Retina (tissue), 1 donor: ENCODE measurements at places on chromosomes 13 and 19.

DNA sequence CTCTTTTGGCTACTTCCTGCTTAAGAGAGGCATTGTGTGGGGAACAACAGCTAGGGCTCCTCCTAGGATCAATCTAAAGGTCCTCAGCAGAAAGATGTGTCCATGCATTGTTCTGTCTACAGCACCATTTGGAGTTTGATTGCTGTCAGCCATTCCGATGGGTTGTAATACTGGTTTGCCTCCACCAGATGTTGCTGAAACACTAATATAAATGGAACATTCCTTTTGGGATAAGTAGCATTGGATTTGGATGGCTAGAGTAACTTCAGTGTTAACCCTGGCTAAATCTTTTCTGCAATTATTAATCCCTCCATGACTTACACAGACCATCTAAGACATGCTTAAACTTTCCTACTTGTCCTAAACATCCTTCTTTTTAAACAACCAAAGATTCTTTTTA, 104.2 kb downstream of the TDRD3 start:
- no peak for DNase-seq

DNA sequence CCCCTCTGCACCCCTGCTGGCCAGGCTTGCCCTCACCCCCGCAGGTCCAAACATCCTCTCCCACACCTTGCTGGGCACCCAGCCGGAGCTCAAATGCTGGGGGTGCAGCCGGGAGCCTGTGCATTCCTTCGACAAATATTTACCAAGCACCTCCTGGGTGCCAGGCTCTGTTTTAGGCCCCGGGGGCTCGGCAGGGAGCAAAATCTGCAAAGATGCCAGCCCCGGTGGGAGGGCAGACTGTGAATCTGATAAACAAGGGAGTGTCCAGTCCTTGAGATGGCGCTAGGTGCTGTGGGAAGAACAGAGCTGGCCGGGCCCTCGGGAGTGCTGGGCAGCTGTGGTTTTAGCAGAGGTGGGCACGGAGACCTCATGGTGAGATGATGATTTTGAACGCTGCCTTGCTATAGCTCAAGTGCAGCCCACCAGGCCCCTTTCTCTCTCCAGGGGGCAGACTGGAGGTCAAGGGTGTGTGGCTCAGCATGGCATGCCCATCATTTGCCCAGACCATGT, 10.6 kb downstream of the NFIX start:
- no peak for DNase-seq

GRCh38 chr13:97692628-97693027, 258.7 kb downstream of the RAP2A start:
- no peak for DNase-seq

- DNase-seq = peak; percentile 55
These were observed 26.3 kb downstream of the DCAF15 start for GRCh38 chr19:13978351-13979243.

DNA sequence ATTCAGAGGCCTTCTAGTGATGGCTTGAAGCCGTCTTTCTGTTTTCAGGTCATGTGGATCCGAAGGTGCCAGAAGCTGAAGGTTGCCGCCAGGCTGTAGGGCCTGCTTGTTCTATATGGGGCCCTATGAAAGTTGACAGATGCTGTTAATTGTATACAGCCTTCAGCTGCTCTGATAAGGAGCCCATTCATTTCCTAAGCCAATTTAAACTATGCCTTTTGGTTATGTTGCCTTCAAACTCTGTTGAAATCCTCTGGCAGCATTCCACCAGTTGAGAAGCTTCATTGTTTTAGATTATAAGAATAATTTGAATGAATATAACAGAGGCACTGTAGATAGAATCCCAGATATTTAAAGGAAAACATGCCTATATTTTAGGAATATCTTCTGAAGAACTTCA, 34.4 kb downstream of the RAP2A start:
- DNase-seq = no peak

GRCh38 chr13:91546900-91547299, 148.5 kb downstream of the GPC5 start:
- DNase-seq = no peak

- DNase-seq = peak; percentile 80
These were observed 20.5 kb downstream of the CYTH2 start for GRCh38 chr19:48489608-48490216.

DNA sequence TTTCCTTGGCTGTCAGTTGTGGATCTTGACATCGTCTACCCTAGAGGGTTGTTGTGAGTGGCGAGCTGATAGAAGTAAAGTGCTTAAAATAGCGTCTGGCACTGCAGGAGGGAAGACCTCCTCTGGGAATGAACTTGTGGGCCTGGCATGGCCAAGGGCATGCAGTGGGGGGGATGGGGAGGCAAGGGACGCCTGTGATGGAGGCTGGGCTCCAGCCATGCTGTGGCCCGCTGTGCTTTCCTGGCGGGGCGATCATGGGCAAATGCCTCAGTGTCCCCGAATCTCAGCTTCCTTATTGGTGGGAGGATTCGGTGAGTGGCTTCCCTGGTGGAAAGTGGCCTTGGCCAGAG, 10.7 kb downstream of the CARM1 start:
- no peak for DNase-seq

DNA sequence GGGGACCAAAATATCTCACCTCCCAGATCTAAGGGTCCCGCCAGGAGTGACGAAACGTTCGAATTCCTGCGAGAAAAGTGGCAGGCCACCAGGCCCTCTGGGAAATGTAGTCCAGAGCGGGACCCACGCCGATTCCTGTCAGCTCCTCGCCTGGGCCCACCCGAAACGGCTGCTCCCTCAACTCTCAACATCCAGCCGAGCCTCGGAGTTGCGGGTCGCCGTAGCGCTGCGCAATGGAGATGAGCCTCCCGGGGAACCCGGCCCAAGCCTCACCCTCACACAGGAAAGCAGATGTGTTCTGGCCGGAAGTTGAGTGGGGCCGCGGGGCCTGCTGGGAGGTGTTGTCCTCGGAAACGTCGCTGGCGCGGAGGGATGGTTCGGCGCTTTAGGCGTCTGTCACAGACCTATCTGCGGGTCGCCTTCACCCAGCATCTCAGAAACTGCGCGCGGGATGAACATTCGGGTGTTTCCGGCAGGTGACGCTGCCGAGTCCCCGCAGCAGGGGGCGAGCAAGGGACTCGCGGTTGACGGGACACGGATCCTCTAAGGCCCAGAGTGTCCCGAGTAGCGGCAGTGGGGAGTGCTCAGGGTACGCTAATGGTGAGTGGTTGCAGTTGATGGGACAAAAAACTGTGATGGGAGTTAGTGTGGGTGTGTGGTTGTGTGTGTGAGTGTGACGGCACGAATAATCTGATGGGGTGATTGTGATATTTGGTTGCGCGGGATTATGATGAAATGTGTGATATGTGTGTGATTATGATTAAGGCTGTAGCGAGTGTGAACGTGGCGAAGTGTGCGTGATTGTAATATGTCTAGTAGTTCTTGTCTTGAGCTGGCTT, at the start of the genes ZNF568 and ZNF829:
Gene ZNF568, plus strand, starts transcription at position 341 of the 839 bp plus-strand sequence. CDS start 6,439 bp downstream, outside the sequence.
Gene ZNF829, minus strand, starts transcription at position 300 of the 839 bp plus-strand sequence. CDS start 1,124 bp downstream, outside the sequence.
- peak; percentile 99 for DNase-seq

GRCh38 chr13:28622286-28622685, 36.6 kb upstream of the POMP start:
- no peak for DNase-seq

- DNase-seq = no peak
These were observed 27.9 kb downstream of the PLEKHJ1 start for GRCh38 chr19:2207991-2208860.

DNA sequence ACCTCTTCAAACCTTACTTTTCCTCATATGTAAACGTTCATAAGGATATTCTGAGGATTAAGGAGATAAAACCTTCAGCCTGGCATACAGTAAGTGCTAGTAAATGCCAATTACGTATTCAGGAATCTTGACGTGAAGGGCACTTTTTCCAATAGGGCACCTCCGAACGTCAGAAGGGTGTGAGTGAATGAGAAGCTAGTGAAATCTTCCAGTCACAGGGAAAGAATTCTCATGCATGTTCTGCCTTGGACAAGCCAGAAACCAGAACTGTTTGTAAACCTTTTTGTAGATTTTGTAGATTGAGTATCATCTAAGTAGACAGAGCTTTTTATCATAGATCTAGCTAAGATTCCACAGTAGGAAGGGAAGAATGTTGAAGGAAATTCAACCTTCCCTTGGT, 16.5 kb downstream of the DGKH start:
- no peak for DNase-seq

DNA sequence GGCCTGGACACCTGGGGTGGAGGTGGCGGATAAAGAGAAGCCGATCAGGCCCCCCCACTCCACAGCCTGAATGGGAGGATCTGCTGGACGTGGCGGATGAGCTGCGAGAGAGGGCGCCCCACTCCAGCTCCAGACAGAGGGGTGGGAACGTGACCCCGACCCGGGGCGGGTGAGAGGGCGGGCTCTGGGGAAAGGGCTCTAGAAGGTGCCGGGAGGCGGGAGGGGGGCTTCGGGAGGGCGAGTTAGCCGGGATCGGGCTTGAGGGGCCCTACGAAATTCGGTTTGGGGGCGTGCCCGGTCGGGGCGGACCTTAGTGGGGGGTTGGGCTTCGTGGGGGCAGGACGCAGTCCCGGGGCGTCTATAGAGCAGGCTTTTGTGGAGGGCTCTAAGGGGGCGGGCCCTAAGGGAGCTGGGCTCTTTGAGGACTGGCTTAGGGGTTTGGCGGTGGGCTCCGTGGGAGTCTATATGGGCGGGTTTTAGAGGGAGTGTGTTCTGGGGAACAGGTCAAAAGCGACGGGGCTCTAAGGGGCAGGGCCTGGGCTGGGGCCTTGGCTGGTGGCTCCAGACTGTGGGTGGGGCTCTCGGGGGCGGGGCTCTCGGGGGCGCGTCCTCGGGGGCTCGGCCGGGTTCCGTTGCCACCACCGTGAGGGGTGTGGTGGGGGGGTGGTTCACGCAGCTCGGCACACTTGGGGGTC, 4.1 kb upstream of the NANOS3 start:
- DNase-seq = no peak

- peak; percentile 27 for DNase-seq
These were observed 28.7 kb downstream of the ANKRD10 start for GRCh38 chr13:110885966-110886869.

DNA sequence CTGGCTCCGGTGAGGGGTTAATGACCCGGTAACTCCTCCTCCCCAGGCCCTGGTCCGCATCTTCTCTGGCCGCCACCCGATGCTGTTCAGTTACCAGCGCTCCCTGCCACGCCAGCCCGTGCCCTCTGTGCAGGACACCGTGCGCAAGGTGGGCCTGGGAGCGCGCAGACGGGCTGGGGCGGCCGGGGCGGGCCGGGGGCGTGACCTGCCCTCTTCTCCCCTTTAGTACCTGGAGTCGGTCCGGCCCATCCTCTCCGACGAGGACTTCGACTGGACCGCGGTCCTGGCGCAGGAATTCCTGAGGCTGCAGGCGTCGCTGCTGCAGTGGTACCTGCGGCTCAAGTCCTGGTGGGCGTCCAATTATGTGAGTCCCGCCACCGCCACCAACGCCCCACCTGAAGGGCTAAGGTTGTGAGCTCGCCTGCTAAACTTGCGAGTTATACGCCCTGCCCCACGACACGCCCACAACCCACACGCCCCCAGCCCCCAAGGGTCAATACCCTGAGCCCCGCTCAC, 10.4 kb downstream of the CPT1C start:
- no peak for DNase-seq

- peak; percentile 20 for DNase-seq
These were observed 5.1 kb downstream of the POU4F1 start for GRCh38 chr13:78598116-78598781.

DNA sequence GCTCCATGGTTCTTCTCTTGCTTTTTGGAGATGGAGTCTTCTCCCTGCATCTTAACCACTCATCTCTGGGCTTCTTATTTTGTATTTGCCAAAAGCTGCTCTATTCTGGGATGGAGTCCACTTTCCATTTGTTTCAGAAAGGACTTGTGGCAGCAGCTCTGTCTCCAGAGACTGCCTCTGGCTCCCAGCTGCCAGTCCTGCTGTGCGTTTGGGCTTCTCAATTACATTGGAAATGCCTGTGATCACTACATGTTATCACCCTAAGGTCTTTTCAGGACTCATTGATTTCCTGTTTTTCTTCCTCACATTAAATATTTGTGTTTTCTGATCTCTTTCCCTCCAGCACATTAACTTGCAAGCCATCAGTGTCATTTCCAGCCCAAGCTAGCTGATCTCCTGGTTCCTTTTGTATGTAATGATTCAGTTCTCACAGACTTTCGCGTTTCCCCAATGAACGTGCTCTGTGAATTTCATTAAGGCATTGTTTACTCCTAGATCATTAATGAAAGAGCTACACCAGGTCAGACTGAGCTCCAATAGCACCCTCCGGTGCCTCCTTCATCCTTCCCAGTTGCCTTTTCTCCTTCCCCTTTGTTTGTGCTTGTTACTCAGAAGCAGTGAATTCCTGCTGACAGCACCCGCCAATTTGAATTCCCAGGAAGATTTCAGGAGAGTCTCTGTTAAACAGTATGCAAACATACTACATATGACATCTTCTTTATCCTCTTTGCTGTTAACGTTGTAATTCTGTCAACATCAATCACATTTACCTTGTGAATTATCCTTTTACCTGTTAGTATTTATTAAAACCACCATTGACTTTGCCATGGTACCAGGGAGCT, 3.0 kb downstream of the CBY2 start:
- peak; percentile 40 for DNase-seq

GRCh38 chr13:71156550-71156949, 710.5 kb downstream of the DACH1 start:
- DNase-seq = no peak

DNA sequence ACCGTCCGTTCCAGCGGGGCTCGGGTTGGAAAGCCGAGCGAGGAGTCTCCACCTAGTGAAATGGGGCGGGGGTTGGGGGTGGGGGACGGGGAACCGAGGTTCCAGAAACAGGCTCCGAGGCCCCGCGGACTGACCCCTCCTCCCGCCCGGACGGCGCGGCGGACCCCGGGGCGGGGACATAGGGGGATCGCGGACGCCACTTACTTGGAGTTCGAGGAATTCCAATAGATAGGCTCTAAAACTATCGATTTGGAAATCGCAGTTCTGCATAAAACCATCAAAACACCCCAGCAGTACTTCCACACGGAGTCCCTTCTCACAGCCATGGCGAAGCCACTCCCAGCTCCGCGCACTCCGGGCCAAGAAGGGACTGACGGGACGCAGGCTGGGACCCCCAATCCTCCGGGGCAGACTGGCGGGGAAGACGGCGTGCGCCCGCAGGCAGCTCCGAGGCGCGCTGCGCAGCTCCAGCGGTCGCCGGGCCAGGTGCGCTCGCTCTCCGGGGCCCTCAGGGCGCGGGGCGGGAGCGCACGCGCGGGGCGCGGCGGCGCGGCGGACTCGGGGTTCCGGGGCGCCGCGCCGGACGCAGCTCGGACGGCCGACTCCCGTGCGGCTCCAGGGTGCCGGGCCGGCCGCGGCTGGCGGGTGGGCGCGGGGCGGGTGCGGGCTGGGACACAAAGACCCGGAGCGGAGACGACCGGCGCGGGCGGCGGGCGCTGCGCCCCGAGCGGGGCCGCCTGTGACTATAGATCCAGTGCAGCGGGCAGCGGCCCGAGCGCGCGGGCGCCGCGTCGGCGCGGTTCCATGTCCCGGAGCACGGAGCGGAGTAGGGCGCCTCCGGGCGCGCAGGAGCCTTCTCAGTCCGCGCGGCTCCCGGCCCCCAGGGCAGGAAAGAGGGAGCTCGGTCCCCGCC, 567 bp downstream of the EFNB2 start:
- DNase-seq = peak; percentile 72

GRCh38 chr13:56850852-56851251, 289.9 kb upstream of the PRR20A start:
- no peak for DNase-seq

GRCh38 chr13:59441596-59442280, 722.0 kb downstream of the DIAPH3 start:
- DNase-seq = no peak
